EL (cell line): ENCODE measurements at places on chromosomes 2 and 18.

DNA sequence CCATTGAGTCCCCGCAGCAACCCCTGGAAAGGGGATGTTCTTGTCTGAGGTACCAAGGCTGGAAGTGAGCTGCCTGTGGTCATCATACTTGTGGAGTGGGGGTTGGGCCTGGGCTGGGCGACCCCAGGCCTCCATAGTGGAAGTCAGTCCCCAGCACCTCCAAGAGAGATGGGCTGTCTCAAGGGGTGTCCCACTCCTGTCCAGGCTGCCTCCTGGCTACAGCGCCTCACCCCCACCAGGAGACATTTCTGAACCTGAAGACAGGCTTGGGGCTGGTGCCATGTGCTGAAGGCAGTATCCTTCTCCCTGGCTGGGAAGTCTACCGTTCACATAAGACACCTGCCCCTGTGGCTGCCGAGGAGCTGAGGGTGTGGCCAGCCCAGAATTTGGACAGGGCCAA is 28.9 kb downstream of the INHBB start:
- DNase-seq, result no peak

DNA sequence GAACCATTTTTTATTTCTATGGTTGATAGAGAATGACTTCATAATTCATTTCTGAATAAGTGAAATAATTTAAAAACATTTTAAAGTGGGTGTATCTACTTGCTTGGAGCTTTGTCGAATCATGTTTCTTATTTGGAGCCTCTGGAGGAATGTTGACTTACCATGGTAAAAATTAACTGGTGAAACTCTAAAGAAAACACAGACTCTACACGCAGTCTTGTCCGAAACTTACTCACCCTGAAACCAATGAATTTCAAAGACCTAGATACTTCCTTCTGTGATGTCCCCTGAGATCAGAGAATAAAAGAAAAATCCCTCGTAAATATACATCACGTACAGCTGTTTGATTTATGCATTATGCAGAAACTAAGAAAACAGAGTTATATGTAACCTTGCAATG is 665.2 kb upstream of the NRXN1 start:
- DNase-seq, result no peak

- DNase-seq, result no peak
These were observed 119.5 kb upstream of the SMIM21 start for GRCh38 chr18:75546964-75547363.

- no peak for DNase-seq
These were observed 371.1 kb downstream of the TXNL1 start for GRCh38 chr18:56267334-56267733.

GRCh38 chr2:171824086-171824485 is 70.0 kb downstream of the SLC25A12 start:
- peak; percentile 28 for DNase-seq

- no peak for DNase-seq
These were observed 129.1 kb upstream of the MMADHC start for GRCh38 chr2:149716687-149717086.

- no peak for DNase-seq
These were observed 300.3 kb upstream of the MGAT5 start for GRCh38 chr2:133953524-133953923.

- DNase-seq, result no peak
These were observed 365.9 kb upstream of the GALNT5 start for GRCh38 chr2:156891609-156892008.

GRCh38 chr2:240392084-240392947 is 43.1 kb upstream of the GPC1 start:
- DNase-seq, result peak; percentile 70

GRCh38 chr18:42271647-42272414 is 316.8 kb downstream of the PIK3C3 start:
- no peak for DNase-seq

- DNase-seq, result no peak
These were observed 446.8 kb upstream of the GCFC2 start for GRCh38 chr2:76157531-76157930.

DNA sequence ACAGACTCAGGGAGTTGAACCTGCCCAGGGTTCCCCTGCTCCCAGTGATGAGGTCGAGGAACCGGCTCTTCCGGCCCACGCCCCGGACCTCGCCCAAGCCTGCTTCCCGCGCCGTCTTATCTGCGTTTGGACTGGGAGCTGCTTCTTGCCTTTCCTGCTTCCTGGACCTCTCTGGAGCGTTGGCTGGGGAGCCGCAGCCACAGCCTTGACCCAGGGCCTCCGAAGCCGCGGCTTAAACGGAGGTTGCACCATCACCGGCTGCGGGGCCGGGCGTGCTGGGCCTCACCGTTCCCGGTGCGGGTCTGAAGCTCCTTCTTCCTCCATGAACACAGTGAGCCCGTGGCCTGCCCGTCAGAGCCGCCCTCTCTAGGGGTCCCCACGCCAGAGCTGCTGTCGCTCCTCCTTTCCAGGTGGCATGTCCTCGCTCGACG is 13.3 kb downstream of the NTSR2 start:
- no peak for DNase-seq

GRCh38 chr18:58803978-58804377 is 60.7 kb upstream of the ZNF532 start:
- no peak for DNase-seq

DNA sequence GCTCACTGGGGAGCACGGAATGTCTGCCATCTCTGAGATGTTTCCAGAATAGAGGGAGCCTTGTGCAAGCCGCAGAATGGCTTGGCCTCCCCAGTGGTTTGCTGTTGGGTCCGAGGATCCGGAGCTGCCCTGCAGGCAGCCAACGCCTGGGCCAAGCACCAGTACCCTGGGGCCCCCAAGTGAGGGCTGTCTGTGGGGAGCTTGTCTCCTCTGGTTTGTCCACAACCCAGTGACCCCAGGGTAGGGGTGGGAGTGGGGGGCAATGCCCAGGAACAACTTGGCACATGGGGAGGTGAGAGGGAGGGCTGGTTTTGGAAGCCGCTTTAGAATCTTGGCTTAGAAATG is 147.1 kb downstream of the CABLES1 start:
- no peak for DNase-seq

GRCh38 chr2:128721096-128721495 is 402.4 kb upstream of the HS6ST1 start:
- no peak for DNase-seq

- no peak for DNase-seq
These were observed 606.5 kb upstream of the GYPC start for GRCh38 chr2:126049461-126049860.

- DNase-seq, result peak; percentile 52
These were observed 558.2 kb downstream of the SUCLG1 start for GRCh38 chr2:83900862-83901261.
